Prostate gland (tissue), 2 donors: ENCODE measurements at places on chromosomes 2 and 18. TPM values are rescaled to one million over a fixed set of nuclear protein-coding genes. Genes with fewer than 3 reads are reported as not detected.

DNA sequence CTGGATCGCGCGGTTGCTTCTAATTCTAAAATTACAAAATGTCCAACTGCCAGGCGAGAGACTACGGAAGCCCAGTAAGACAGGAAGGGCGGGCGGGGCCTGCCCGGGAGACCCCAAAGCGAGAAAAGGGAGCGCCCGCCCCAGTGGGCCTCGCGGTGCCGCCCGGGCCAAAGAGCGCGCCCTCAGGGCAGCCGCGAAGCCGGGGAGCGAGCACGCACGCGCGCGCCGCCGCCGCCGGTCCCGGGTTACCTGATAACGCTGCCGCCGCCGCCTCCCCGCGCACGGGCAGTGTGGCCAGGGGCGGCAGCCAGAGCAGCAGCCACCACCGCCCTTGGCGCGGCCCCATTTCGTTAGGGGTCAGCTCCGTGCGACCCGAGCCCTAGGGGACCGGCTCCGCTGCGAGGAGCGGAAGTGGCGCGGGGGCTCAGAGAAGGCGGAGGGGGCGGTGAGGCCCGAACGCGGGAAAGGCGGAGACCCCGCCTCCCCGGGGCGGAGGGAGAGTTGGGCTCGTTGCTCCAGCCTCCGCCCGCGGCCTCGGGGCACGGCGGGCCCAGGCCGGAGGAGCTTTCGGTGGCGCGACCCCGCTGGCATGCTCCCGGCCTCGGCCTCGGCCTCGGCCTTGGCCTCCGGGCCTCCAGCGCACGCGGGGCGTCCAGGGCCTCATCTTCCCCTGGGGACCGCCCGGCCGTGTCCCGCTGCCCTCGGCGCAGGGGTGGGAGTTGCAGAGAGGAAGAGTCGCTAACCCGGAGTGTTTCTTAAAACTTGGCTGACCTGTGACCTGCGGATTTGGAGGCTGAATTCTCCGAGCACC is at the start of gene NEMP2:
NEMP2 (minus strand) TSS at position 413 of the 811 bp plus-strand sequence; CDS start at position 346, 67 bp downstream.
- DNase-seq: peak; percentile 54

DNMT3A gene
- total RNA-seq: 8.7 TPM

DNA sequence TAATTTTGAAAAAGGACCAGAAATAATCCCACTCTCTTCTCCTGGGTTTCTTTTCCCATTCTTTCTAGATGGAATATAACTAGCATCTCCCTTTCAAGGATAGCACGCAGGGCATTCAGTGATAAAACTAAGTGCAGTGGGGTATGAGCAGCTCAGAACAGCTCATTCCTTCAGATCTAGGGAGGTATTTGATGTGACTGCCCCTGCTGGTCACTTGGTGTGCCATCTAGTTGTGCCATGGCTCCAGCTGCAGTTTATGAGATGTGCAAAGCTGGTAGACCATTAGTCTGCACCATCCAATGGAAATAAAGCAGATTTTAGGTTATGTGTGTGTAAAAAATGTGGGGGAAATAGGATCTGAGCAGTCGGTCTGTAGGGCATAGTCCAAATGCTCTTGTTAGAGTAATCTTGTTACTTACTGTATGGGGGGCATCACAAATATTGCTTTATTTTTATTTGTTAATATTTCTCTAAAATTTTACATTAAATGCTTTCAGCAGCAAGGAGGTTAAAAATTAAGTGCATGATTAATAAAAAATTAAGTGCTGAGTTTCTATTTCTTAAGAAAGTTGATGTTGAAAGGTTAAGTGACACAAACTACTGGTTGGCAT is 38.9 kb downstream of the CTAGE1 start:
- no peak for DNase-seq

XIRP2 gene
- total RNA-seq: 3.1 TPM

MYL1 gene
- total RNA-seq: not detected

GRCh38 chr18:45312555-45313126 is 302.6 kb upstream of the SLC14A2 start:
- no peak for DNase-seq

- no peak for DNase-seq
These were observed 149.7 kb downstream of the PXDN start for GRCh38 chr2:1594373-1595171.

DNA sequence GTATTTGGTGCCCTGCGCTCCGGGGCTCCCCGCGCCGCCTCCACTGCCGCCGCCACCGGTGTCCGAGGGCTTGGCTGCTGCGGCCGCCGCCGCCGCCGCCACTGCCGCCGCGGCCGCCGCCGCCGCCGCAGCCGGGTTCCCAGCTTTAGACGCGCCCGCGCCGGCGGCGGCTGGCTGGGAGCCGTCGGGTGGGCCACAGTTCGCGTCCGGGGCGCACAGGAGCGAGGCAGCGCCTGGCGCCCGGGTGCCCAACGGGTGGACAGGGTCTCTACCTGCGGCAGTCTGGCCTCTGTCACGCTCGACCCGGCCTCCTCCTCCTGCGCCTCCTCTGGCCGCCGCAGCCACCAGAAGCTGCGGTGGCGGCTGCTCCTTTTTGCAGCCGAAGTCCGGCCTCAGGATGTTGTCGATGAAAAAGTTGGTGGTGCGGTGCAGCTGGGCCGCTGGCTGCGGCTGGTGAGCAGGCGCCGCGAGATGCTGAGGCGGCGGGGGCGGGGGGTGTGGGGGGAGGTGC is 951 bp downstream of the EN1 start:
- no peak for DNase-seq

DNA sequence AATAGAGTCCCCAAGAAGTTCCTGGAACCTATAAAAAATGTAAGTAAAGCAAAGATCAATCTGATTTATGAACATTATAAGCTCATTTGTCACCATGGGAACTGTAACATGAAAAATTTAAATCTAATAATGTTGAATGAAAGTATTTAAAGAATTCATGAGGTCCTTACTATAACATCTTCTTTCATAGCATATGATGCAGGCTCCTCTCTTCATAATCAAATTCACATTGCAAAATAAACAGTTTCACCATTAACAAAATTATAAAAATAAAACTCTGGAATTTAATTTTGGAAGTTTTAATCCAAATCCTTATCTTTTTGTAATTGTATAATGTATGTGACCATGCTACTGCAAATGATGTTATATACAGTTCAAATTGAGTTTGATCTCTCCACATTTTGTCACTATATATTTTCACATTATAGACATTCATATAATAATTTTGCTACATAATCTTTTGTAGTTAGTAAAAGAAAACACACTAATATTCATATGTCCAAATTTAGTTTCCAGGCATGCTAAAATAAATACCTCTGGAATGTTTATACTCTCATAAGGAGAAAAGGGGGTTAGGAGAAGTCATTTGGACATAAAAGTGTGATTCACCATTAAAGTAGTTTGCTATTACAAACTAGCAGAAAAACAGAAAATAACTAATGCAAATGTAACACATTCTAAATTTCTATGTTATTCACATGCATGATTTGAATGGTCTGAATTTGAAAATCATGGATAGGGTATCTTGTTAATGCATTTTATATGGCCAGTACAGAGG is 954.1 kb downstream of the DSC3 start:
- no peak for DNase-seq

DNA sequence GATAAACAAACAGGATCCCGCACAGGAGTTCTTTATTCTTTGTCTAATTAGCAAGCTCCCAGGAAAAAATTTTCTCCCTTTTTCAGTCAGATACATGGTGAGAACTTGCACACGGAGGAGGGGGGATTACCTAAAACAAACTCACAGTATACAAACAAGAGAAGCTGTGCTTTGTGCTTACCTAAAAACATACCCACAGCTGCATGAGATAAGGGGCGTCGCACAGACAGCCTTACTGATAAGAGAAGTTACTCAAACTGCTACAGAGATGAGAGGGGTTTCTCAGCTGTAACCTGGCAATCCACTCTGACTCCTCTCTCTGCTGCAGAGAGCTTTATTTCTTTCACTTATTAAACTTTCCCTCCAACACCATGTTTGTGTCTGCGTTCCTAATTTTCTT is 32.9 kb upstream of the ST3GAL5 start:
- no peak for DNase-seq

GRCh38 chr18:42174909-42175308 is 219.9 kb downstream of the PIK3C3 start:
- DNase-seq: no peak

BMP10 gene
- not detected for total RNA-seq

UCN gene
- 11.2 TPM for total RNA-seq

DNA sequence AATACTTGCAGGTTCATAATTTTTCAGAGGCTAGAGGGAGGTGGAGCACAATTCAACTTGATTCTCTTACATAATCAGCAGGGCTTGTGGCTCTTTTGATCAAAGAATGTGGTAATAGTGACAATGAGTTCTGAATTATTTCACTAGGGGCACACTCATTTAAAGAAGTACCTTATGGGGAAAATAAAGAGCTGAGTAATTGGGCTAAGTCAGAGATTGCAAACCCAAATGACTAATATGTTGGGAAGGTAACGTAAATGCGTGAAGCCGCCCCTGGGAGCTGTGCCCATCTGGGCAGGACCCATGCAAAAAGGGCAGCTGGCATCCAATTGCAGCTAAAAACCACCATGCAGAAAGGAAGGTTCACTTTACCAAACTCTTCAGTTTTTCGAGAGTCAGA is 35.3 kb downstream of the NCKAP5 start:
- no peak for DNase-seq

GRCh38 chr2:240920783-240921231 is 14.7 kb downstream of the CROCC2 start:
- DNase-seq: no peak

GRCh38 chr2:127632592-127633489 is 13.1 kb upstream of the GPR17 start:
- no peak for DNase-seq

GRCh38 chr18:57409650-57410049 is 25.5 kb upstream of the ONECUT2 start:
- no peak for DNase-seq

SERPINB13 gene
- not detected for total RNA-seq

GRCh38 chr2:9646196-9647030 is 15.6 kb upstream of the YWHAQ start:
- DNase-seq: no peak

DNA sequence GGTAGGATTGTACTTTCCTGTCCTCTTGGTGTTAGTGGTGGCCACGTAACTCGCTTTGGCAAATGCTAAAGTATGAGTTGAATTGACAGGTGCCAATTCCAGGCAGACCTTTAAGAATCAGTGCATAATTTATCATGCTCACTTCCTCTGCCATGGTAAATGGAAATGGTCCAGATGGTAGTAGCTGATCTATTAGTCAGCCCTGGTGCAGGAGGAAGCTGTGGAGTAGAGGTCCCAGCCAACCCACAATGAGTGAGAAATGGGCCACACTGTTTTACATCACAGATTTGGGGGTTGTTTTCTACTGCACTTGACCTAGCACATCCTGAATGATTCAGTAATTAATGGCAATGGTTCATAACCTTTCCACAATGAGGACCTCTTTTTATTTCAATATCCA is 104.4 kb downstream of the RGPD3 start:
- DNase-seq: no peak

DNA sequence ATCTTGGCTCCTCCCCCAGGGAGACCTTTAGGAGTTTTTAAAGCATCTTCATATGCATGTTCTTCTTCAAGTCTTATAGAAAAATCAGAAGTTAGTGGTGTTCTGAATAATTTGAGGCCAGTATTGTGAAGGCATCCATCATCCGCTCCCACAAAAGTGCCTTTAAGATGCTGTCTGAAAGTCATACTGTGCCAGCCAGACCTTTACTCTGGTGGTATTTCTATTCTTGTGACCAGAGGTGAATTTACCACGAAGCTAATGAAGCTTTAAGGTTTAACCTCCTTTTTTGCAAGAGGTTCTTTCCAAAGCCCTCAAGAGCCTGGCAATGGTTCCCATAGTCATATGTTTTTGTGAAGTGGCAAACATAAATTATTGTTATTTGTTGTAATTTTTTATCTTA is 54.3 kb downstream of the SLC40A1 start:
- no peak for DNase-seq

CRYGC gene
- not detected for total RNA-seq
